ENCODE measurements at places on chromosomes 16 and 17.

DNA sequence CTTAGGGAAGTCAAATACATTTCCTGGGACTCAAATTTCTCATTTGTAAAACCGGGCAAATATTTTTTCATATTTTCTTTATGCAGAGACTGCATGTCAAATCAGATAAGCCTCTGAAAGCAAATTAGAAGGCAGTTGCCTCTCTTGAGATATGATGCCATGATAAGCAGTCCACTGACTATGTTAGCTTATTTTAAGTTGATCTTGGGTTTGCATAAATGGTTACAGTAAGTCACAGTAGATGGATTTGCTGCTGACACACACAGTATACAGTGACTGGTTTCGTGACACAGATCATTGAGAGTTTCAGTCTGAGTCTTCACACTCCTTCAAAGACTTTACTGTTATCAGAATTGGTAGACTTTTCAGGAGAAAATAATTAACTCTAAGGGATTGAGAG lies 927.6 kb upstream of the CDH8 start:
- DNase-seq: no peak

DNA sequence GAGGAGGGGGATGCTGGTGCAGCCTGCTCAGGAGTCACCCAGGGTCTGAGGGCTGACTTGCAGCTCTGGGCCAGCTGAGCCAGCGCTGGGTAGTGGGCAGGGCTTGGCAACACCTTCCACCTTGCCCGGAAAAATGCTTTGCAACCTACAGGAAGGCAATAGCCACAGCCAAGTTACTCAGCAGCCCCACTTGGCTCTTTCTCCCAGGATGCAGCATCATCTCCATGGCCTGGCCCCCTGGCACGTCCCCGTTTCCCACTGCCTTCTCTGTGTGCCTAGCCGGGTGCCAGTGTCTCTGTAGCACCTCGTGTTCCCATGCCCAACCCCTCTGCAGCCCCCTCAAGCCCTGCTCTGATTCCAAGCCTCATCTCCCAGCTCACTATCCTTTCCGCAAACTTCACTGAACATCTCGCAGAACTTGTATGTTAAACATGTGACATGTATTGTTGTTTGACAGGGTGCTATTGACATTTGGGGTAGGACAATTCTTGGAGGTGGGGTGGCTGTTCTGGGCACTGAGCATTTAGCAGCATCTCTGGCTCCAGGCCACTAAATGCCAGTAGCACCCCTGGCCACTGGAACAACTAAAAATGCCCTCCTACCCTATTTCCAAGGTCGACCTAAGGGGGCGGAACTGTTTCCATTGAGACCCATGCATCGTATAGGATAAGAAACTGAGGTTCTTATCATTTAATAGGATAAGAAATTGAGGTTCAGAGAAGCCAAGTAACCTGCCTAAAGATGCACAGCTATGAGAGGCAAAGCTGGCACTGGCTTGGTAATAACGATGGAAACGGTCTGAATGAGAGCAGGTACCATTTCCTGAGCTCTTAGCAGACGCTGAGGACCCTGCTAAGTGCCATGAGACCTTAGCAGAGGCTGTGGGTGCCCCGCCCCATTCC lies 12.2 kb downstream of the DEXI start:
- DNase-seq: no peak

DNA sequence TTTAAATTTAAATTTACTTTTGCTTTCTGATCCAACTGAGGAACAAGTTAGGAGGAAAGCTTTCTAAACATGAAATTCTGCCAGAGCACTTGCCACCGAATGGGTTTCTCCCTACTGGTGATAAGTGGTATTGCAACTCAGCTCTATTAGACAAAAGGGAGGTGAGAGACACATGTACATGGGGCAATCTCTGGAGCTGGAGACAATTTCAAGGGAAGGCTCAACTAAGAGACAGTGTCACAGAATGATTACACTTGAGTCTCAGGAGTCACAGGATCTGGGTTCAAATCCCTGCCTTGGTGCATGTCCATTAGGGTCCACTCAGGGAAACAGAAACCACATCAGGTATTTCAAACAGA lies 37.4 kb downstream of the SOCS1 start:
- no peak for DNase-seq

DNA sequence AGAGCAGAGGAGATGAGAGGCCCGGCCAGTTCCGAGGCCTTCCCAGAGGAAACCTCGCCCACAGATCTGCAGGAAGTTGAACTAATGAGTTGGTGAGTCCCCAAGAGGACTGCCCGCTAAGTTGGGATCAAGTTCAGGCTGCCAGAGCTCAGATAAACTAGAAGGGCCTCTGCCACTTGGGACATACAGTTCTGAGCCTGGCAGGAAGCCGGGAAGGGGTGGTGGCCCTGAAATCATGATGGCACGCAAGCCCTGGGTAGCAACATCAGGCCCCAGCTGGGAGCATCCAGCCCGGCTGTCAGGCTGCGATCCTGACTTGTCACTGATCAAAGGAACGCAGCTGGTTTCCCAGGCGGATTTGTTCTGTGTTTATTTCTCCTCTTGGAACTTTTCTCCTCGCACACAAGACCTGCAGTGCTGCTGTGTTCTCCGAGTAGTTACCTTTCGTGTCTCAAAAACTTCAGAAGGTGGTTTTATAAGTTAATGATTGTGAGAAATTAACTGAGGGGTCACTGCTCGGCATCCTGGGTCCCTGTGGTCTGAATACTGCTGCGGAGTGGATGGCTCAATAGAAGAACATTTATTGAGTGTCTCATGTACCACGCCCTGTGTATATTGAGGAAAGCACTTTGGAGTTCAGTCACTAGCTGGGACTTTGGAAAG lies 8.0 kb upstream of the WFDC1 start:
- no peak for DNase-seq

GRCh38 chr16:660459-661183 lies 7.3 kb upstream of the RHOT2 start:
- DNase-seq: peak; percentile 63

DNA sequence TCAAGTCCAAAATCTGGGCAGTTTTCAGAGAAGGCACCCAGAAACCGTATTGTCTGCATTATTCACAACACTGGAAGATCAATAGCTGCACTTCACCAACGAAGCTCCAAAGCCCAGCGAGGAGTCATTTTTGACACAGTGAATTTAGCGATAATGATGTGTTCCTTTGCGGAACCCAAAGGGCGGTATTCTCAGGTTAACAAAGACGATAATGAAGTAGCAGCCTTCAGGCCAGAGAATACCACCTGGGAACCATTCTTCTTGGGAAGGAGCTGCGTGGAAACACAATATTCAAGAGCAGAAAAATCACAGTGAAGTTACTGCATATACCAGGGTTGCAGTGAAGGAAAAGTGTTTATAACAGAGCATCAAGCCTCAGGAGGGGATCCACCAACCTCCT lies 381.0 kb downstream of the TOX3 start:
- DNase-seq: no peak

DNA sequence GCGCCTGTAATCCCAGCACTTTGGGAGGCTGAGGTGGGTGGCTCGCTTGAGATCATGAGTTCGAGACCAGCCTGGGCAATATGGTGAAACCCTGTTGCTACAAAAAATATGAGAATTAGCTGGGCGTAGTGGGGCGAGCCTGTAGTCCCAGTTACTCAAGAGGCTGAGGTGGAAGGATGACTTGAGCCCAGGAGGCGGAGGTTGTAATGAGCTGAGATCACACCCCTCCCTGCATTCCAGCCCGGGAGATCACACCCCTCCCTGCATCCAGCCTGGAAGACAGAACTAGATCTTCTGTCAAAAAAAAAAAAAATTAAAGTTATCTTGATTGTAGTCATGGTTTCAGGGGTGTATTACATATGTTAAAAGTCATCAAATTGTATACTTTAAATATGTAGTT lies 26.8 kb upstream of the GLG1 start:
- DNase-seq: no peak

- DNase-seq: peak; percentile 73
Observed at GRCh38 chr17:47850692-47851573, at the start of gene SP6. Gene SP6 (minus strand): TSS chr17:47851163. CDS start chr17:47848429, 2,734 bp downstream.

DNA sequence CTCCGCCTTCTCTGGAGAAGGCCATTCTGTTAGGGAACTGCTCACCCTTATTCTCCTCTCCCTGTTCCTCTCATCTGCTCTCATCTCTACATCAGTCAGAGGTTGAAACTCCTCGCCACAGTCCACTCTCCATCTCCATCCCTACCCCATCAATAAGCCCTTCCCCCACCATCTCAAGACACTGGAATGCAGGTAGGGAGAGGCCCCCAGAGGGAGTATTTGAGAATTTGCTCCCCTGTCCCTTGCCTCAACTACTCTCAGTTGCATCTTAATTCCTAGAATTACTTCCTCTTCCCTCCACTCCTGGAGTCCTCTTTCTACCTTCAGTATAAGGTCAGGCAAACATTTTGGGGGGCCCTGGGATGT lies 2.0 kb upstream of the AATF start:
- DNase-seq: no peak

GRCh38 chr17:37661400-37662014 lies 18.3 kb upstream of the DDX52 start:
- no peak for DNase-seq

DNA sequence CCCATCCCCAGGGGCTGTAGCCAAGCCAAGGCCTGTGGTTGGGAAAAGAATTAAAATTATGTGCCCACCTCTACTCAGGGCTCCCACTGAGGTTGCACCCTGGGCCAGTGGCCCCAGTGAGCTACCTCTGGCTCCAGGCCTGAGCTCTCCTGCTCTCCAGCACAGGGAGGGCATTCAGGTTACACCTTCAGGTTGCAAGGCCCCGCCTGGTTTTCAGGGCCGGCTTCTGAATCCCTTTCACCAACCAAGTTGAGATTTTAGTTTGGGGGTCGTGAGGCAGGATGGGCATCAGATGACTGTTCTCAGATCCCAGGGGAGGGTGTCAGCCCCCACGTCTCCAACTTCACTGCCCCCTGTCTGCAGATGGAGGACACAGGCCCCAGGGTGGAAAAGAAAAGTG lies 8.0 kb upstream of the KATNB1 start:
- no peak for DNase-seq

DNA sequence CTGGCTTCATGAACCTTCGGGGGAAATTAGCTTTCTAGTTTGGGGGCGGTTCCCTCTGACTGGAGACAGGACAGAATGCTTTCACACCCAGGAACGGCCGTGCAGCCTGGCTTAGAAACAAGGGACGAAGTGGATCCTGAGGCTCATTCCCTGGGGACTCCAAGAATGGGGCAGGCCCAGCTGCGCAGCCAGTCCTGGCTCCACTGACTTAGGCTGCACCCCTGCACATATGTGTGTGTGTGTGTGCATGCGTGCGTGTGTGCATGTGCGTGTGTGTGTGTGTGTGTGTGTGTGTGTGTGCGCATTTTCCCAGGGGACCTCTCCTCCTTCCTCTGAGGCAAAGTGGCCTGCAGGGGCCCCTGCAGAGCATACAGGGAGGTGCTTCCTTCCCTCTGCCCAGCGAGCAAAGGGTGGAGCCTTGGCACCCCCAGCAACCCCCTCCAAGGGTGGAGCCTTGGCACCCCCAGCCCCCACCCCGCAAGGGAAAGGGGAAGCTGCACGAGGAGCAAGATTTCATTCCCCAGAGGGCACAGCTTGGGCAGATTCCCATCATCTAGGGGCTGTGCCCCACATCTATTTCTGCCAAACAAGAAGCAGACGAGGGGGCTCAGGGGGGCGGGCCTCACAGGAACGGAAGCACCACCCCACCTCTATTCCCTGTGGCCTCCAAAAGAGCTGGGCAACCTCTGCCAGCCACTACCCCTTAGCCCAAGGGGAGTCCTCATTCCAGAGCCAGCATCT lies 97.6 kb upstream of the CBX4 start:
- no peak for DNase-seq

GRCh38 chr16:11004973-11005610 lies 60.7 kb downstream of the CLEC16A start:
- DNase-seq: no peak

GRCh38 chr17:10155371-10156076 lies 42.9 kb downstream of the GAS7 start:
- DNase-seq: no peak

- no peak for DNase-seq
Observed at GRCh38 chr17:36494674-36495073, 8.2 kb downstream of the ZNHIT3 start.

DNA sequence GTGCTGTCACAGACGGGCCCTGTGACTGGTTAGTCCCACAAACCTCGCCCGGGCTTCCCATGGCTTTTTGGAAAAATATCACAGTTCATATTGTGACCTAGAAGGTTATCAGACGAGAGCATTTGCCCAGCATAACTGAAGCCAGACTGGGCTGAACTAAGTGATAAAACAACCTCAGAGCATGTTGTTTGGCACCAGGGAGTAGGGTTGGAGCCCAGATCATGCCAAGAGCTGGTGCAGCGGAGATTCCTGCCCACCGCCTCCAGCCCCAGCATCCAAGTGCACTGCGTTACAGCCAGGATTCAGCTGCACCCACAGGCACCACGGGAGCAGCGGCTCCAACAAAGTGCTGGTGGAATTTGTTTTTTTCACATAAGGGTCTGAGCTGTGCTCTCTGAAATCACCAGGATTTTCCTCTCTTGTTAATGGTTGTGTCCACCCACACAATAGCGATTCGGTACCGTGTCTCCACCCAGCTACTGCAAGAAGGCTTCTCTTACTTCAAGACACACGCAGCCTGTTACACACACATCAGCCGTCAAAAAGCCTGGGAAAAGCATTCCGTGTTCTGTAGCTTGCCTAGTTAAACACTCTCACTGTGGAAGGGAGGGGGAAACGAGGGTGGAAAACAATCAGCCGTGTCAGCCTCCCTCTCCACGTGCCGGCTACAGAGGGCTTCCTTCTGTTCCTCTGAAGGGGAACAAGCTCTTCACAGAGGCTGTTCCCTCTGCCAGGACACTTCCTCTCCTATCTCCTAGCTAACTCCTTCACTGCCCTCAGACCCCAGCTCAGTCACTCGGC lies 273.8 kb downstream of the C16orf95 start:
- no peak for DNase-seq

DNA sequence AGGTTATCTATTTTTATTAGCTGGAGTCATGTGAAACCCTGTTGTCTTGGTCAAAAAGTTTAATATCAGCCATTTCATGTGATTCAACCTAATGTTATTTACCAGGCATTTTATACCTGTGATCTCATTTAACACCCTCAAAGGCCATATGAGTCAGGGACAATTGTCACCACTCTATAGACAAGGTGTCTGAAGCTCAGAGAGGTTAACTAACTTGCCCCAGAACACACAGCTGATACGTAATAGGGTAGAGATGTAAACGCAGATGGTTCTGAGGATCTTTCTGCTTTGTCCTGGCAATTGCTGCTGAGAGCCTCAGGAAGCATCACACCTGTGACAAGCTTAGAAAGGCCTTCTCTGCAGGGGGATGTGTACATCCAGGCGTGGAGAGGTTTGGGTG lies 4.9 kb downstream of the CD300A start:
- DNase-seq: no peak

GRCh38 chr16:27698266-27698665 lies 148.3 kb downstream of the KATNIP start:
- DNase-seq: peak; percentile 7

- DNase-seq: peak; percentile 87
Observed at GRCh38 chr16:58459344-58460218, 40.4 kb upstream of the NDRG4 start.

- peak; percentile 3 for DNase-seq
Observed at GRCh38 chr16:85395913-85396878, 216.9 kb upstream of the GSE1 start.

All from activated naive CD4-positive, alpha-beta T cell treated with anti-CD3 and anti-CD28 coated beads for 36 hours (primary cell).